NCI-H1930 (cell line): ENCODE measurements at places on chromosomes 16 and 17.

DNA sequence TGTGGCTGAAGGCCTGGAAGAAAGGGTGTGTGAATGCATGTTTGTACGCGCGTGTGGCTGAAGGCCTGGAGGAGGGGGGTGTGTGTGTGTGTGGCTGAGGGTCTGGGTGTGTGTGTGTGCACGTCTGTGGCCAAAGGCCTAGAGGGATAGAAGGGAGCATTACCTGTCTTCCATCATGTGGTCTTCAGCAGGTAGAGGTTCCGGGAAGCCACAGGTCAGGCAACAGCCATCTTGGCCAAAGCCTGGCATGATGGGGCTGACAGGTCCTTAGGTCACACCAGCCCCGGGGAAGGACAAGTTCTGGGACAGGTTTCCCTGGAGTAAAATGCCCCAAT lies 5.2 kb downstream of the LITAFD start:
- no peak for DNase-seq

DNA sequence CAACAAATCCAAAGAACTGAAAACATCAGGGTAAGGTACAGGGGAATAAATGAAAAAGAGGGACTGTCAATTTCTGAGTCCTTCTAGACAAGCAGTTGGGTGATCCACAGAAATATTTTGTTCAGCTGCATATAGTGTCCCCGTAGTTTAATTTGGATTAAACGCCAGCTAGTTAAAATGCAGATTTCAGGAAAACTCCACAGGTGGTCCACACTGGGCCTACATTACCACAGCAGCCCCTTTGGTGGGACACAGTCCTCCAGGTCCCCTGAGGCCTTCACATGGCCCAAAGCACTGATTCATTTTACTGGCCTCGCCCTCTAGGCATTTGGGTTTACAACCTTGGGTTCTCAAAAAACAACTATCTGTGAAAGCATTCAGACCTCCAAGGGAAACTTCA lies 4.6 kb downstream of the ARHGAP17 start:
- no peak for DNase-seq

DNA sequence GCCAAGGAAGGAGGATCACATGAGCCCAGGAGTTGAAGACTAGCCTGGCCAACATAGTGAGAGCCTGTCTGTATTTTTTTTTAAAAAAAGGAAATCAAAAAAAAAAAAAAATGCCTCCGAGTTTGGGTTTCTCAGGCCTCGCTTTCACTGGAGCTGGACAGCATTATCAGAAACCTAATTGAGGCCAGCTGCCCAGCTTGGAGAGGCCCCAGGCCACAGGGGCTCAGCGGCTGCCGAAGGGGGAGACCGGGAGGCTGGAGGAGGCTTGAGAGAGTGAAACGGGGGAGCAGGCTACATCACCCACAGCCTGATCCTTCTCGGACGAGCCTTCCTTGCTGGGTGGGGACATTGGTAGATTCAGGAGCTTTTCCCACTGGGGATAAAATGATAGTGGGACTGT lies 5.1 kb downstream of the TTYH2 start:
- DNase-seq = no peak

DNA sequence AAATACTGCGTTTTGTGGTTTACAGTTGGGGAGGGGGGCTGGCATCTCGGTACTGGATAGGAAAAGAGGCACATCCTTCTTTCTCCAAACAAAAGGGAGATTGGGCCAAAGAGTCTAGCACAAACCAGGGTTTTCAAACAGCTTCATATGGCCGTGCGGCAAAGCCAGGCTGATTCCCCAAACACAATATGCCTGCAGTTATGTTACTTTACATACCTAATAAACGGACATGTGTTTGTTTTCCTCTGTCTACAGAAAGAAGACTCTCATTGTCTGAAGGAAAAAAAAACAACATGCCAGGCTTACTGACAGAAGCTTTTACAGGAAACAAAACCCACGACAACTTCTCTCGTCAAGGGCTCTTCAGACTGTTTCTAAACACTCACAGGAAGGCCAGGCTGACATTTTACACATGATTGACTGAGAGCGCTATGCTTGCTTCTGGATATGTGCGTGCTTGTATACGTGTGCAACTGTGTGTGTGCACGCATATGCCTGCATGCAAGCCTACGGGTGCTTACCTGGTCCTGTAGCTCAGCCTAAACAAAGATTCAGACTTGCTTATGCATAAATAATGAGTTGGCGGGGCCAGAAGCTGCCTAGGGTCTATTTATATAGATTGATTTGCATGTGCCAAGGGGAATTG lies 461.0 kb upstream of the C16orf82 start:
- DNase-seq = no peak

DNA sequence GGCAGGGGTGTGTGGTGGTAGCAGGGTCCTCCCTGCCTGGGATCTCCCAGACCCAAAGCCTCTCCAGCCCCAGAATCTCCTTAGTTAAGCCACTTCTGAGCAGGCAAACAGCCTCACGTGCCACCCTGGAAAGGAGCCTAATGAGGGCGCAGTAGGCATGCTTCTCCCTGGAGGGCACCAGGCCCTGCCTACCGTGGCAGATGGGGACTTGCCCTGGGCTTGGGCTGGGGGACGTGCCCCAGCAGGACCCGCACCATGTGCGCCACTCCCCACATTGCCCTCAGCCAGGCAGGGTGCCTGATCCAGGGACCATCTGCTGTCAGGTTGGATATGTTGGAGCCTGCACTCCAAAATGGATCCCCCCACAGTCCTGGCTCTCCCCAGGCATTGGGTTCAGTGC lies 14.2 kb downstream of the FAM83G start:
- no peak for DNase-seq

DNA sequence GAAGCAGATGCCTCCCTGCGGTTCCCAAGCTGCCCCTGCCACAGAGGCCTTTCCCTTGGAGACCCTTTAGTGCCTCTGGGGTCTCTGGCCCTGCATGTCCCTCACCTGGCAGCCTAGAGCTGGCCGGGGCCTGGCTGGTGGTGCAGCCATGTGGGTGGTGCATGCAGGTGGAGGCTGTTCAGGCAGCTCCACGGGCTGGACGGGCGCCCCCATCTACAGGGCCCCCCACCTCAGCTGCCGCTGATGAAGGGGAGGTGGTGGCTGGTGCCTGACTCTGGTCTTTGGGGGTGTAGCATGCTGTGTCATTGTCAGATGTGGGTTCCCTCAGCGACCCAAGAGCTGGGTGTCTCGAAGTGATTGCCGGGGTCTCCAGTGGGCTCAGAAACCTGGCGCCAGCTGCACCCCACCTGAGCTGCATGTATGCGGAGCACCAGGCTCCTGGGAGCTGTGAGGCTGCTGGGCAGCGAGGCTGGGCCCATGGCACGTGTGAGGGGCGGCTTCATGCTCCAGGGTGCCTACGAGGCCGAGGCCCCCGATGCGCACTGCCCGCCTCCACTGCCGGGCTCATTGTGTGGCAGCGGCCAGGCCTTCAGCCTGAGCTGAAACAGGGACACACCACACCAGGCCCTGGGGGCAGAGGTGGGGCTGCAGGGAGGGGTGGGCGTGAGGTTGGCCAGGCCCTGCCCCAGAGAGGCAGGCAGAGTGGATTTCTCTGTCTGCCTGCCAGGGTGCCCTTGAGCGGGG lies 57.0 kb downstream of the BAIAP2 start:
- no peak for DNase-seq

GRCh38 chr17:64202683-64203344 lies 60.2 kb downstream of the TEX2 start:
- no peak for DNase-seq

DNA sequence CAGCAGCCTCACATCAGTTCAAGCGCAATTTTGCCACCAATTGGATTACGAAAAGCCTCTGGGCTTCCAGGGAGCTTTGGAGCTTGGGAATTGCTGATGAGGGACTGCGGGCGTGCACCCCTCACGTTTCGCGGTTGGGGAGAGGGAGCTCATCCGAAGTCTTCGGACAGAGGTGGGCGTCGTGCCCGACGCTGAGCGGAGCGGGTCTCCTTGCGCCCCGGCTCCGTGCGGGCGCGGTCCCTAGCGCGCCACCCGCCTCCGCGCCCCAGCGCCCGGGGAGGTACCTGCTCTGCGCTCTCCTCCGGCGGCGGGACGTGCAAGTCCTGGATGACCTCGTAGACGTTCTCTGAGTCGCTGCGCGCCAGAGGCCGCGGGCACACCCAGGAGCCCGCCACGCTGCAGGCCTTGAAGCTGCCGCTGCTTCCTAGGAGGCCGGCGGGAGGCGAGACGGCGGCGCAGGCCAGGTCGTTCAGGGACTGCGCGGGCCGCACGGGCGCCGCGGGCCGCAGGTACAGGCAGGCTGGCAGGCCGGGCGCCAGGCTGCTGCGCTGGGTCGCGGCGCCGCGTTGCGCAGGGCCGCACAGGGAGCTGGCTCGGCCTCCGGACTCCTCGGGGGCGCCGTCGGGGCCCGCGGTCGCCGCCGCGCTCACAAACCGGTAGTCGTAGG lies 3.2 kb downstream of the ARHGAP27 start:
- no peak for DNase-seq

DNA sequence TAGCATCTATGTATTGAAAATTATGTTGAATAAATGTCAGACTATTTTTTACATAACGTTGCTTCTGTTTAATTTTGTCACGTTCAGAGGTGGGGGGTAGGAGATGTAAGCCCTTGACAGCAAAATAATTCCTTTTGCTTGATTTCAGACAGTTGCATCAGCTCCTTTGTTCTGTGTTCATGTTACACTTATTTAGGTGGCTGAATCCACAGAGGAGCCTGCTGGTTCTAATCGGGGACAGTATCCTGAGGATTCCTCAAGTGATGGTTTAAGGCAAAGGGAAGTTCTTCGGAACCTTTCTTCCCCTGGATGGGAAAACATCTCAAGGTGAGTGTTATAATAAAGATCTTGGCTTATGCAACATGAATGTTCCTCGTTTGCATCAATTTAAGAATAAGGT lies 4.5 kb downstream of the HERPUD1 start:
- no peak for DNase-seq

DNA sequence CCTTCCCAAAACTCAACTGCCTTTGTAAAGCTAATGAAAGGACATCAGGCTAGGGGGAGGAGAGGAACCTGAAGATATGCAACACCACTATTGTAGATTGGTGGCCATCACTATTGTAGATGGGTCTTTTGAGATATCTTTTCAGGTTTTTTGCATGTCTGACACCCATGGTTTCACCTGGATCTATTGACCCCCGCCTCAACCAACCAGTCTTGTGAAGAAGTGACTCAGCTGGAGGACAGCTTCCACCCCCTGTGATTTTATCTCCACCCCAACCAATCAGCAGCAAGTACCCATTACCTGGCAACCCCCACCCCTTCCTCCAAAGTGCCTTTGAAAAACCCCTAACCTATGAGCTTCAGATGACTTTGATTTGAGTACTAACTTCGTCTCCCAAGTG lies 382.6 kb upstream of the GOT2 start:
- no peak for DNase-seq

- no peak for DNase-seq
These were observed 9.8 kb upstream of the CBFB start for GRCh38 chr16:67019171-67019570.

DNA sequence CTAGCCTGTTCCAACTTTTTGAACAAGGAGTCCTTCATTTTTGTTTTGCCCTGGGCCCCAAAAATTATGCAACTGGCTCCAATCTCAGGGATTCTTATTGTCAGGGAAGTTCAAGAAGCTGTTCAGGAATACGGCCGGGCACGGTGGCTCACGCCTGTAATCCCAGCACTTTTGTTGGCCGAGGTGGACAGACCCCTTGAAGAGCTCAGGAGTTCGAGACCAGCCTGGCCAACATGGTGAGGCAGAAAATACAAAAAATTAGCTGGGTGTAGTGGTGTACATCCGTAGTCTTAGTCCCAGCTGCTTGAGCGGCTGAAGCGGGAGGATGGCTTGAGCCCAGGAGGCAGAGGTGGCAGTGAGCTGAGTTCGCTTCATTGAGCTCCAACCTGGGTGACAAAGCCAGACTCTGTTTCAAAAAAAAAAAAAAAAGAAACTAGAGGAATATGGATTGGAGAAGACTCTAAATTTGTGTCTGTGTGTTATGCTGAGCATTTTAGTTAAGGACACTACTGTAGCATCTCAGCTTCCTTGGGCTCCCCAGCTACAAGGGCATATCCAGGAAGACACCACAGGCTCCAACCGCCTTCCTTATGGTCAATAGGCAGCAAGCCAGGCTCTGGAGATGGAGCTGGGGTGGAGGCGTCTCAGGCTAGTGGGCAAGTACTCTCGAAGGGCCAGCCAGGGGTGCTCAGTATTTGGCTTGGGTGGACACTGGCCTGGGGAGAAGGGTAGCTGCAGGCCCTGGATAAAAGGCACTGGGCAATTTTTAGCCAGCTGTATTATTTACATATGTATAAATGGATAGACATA lies 56.8 kb upstream of the CREBBP start:
- DNase-seq = no peak

DNA sequence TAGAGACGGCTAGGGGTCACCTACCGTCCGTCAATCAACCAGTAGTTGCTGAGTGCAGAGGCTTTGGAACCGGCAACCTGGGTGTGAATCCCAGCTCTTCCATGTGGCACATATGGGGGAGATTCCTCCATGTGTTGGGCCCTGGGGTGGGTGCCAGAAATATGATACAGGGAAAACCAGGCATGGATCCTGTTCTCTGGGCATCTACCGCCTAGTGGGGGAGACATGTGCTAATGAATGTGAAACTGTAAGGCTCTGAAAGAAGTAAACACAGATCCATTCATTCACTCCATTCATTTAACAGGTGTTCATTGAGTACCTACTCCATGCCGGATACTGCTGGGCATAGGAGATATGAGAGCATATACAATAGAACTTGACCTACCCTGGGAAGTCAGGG lies 39.5 kb upstream of the SDK2 start:
- no peak for DNase-seq

DNA sequence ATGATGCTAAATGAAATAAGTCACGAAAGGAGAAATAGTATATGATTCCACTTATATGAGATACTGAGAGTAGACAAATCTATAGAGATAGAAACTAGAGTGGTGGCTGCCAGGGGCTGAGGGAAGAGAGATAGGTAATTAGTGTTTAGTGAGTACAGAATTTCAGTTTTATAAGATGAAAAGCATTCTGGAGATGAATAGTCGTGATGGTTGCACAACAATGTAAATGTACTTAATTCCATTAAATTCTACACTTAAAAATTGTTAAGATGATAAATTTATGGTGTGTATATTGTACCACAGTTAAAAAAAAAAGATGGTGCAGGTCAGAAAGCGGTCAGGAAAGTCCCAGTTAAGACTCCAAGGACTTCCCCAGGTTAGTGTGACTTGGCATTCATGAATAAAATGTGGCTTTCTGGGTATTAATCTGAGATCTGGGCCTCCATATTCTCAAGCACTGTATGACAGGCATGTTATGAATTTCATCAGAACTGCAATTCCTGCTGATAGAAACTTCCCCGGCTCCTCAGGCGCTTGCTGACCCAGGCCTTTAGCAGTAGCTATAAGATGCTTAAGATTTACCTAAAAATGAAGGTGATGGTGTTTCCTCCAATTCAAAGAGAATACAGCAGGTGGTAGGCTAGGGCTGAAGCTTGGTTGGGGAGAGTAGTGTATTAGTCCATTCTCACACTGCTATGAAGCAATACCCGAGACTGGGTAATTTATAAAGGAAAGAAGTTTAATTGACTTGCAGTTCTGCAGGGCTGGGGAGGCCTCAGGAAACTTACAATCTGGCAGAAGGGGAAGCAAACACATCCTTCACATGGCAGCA lies 115.3 kb upstream of the SOX9 start:
- no peak for DNase-seq

GRCh38 chr17:269616-270514 lies 82.7 kb downstream of the RPH3AL start:
- no peak for DNase-seq
